Adrenal gland (tissue), 19 donors: ENCODE measurements at places on chromosomes 2 and 18.

- DNase-seq, result no peak
These were observed 37.1 kb downstream of the EVA1A start for GRCh38 chr2:75523313-75524275.

GRCh38 chr2:40388161-40388560, 63.7 kb downstream of the SLC8A1 start:
- DNase-seq, result no peak

- DNase-seq, result no peak
These were observed 195.6 kb downstream of the HRH4 start for GRCh38 chr18:24656050-24656449.

DNA sequence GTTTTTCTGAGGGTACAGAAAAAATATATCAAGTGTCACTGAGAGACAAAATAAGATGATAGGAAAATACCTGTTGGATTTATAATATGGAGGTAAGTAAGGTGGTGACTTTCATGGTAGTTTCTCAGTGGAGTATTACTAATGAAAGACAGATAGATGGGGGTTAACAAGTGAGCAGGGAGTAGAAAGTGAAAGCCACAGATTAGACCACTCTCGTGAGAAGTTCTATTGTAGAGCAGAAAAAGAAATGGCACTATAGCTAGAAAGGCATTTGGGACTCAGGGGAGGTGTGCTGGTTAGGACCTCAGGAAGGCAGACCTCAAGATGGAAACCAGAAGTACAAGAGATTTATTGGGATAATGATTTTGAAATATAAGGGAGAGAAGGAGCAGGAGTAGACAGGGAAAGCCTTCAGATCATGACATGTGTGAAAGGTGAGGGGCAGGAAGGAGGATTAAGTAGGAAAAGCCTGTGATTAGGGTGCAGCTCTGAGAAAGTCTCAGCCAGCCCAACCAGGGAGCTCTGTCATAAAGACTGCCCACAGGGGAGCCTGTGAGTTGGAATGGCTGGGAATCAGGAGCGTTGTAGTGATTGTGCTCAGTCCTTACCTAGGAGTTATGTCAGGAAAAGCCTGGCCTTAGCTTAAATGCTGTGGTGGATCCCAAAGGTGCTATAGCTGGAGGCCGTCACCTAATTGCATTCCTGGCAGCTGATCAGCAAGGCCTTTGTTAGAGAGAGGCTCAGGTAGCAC, 198.1 kb downstream of the IKZF2 start:
- DNase-seq, result no peak

DNA sequence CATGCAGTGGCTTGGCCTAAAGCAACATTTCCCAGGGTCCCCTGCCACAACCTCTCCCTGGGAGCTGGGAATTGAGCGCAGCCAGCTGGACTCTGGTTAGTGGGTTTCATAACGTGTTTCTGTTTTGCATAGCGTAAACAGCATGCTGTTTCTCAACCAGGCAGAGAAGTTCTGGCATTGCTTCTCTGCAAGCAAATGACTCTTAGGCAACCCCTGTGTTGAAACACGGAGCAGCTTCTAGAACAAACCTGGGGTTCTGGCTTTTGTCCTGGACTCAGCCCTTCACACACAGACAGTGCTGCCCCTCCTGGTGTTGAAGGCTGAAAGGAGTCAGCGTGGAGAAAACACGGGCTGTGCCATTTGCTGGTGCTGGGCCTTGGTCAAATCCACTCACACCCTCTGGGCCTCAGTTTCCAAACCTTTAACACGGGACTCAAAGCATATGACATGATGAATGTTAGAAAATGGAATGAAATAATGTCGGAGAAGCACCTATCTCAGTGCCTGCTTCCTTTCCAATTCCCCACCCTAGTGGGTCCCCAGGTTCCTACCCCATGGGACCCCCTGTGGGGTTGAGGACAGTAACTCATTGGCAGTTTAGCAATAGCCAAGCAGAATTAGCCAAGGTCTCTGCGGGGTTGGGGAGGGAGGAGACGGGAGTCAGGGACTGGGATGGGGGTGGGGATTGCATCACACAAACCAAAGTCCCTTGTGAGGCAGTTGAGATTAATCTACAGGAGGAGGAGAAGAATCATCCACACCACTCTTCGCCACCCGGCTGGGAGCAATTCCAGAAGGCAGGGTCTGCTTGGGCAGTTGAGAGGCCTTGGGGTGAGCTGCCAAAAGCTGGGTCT, 30.2 kb upstream of the IL1R2 start:
- peak; percentile 72 for DNase-seq

- DNase-seq, result no peak
These were observed 60.0 kb downstream of the GDF7 start for GRCh38 chr2:20726913-20727312.

DNA sequence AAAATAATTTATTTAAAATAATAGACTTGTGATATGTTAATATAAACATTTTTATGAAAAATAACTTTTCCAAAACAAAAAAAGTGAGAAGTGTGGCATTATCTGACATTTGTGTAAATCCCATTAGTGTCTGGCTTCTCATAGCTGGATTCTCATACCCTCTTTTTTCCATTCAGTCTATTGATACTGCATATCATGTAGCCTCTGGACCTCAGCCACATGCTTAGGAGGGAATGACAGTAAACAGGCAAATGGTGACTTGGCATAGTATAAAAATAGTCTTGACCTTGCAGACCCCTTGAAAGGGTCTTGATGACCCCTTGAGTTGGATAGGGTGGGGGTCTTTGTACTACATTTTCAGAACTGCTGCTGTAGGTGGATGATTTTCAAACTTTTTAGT, 29.2 kb downstream of the GALNT1 start:
- no peak for DNase-seq

DNA sequence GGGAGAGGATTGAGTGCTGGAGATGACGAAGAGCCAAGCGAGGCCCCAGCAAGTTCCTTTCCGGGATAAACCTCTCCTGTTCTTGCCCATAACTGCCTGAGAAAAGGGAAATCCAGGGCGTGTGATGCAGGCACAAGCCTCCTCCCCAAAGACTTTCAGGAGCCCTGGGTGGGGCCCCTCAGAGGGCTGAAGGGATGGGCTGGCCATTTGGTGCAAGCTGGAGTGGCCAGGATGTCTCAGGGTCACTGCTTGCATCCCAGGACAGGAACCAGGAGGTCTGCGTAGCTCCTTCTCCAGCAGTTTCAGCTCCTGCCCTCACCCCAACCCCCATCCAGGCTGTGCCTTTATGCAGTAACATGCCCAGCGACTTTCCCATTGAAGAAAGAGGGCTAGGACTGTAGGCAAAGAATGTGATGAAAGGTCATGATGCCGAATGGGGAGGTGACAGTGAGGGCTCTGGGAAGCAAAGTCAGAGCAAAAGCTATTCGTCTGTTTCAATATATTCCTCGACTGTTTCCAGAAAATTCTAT, 80.2 kb downstream of the PXDN start:
- no peak for DNase-seq

DNA sequence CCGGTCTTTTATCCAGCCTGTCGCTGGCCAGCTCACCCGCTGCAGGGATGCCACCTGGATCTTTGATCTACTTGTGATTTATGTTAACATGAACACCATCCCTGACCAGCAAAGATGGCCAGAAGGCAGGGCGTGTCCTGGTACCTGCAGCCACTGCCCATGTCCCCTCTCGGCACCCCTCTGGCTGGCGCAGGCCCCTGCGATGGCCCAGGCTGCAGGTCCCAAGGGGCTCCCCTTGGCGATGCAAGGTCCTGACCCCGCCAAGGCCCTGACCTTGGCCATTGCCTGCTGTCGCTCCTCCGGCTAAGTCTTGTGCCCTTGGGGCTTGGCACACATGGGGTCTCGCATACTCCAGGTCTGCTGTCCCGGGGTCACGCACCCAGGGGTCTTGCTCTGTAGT, 214.9 kb downstream of the TWIST2 start:
- DNase-seq, result no peak

DNA sequence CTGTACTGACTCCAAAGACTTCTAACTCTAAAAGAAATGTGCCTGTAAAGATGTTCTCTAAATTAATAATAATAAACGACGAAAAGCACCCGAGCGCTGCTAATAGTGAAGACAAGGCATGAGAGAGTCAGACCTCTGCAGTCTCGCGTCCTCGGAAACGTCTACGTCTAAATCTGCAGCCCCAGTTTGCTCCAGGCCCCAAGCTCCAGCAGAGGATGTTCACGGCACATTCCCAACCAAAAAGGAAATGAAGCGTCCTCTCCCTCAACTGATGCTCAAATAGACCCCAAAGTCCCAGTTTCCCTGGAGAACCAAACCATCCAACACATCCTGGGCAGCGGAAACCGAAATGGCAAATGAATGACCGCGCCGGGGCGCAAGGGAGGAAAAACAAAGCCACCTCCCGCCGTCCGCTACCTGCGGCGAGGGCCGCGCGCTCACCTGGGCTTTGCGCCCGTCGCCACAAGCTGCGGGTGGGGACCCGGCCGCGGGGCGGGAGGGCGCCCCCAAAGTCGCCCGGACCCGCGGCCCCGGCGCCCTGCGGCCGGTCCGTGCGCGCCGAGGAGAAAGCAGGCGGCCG, 47.1 kb upstream of the CCDC150 start:
- DNase-seq, result peak; percentile 54

- no peak for DNase-seq
These were observed 183.8 kb upstream of the ZC3H15 start for GRCh38 chr2:186302263-186302662.

- DNase-seq, result no peak
These were observed 45.6 kb downstream of the RAMP1 start for GRCh38 chr2:237904831-237905599.
